Fibroblast of villous mesenchyme (primary cell): ENCODE measurements at places on chromosomes 5 and 9.

DNA sequence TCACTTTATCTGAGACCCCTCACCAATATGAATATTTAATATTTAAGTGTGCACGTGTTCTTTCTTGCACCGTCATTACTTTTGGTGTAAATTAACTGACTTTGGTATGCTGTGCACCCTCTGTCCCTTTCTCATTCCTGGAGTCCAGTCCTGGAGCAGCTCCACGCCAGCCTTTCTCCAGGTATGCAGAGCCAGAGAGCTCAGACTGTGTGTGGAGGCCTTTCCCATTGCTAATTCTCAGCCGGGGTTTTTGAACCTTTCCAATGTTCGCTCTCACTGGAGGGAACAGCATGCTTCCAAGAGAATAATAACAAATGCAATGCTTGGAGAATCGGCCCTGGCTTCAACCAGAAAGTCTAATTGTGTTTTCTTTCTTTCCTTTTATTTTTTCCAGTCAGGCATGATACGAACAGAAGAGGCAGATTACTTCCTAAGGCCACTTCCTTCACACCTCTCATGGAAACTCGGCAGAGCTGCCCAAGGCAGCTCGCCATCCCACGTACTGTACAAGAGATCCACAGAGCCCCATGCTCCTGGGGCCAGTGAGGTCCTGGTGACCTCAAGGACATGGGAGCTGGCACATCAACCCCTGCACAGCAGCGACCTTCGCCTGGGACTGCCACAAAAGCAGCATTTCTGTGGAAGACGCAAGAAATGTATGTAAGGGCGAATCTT, 41.7 kb downstream of the ADAMTS16 start:
- DNase-seq = no peak

- no peak for DNase-seq
Measured at GRCh38 chr9:104374711-104375110, 129.4 kb upstream of the OR13F1 start.

GRCh38 chr5:116484645-116485044, 90.0 kb downstream of the SEMA6A start:
- DNase-seq = no peak

- DNase-seq = peak; percentile 96
Measured at GRCh38 chr9:98983295-98984268, 39.9 kb downstream of the COL15A1 start.

DNA sequence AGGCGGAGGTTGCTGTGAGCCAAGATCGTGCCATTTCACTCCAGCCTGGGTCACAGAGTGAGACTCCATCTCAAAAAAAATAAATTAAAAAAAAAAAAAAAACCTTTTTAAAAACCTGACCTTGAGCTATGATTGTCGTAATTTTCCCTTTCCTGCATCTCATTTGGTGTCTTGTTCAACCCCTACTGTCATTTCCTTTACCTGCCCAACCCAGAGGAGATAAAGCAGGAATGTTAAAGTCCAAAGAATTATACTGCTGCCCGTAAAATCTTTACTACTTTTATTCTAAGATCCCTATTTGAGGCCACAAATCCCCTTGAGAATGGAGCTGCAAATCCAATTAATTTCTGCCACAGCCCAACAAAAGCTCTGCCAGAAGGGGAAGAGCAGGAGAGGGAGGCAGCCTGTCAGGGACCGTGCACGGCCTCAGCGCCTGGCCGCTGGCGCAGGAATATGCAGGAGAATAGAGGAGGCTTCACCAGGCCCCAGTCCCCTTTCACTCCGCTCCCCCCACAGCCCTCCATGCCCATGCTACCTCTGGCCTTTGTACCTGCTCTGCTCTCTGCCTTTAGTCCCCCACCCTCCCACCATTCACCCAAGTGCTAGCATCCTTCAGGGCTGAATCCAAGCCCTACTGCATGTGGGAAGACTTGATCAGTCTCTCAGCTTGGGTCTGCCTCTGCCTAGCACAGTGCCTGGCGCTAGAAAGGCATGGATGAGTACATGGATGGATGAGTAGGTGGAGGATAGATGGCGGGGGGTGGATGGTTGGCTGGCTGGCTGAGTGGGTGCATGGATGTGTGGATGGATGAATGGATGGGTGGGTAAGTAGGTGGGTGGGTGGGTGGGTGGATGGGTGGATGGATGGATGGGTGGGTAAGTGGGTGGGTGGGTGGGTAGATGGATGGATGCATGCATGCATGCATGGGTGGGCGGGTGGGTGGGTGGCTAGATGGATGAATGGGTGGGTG, 99.8 kb upstream of the SARDH start:
- no peak for DNase-seq

- DNase-seq = no peak
Measured at GRCh38 chr9:69297300-69297980, 27.6 kb upstream of the ENTREP1 start.

- no peak for DNase-seq
Measured at GRCh38 chr9:14881006-14881405, 29.2 kb downstream of the FREM1 start.

DNA sequence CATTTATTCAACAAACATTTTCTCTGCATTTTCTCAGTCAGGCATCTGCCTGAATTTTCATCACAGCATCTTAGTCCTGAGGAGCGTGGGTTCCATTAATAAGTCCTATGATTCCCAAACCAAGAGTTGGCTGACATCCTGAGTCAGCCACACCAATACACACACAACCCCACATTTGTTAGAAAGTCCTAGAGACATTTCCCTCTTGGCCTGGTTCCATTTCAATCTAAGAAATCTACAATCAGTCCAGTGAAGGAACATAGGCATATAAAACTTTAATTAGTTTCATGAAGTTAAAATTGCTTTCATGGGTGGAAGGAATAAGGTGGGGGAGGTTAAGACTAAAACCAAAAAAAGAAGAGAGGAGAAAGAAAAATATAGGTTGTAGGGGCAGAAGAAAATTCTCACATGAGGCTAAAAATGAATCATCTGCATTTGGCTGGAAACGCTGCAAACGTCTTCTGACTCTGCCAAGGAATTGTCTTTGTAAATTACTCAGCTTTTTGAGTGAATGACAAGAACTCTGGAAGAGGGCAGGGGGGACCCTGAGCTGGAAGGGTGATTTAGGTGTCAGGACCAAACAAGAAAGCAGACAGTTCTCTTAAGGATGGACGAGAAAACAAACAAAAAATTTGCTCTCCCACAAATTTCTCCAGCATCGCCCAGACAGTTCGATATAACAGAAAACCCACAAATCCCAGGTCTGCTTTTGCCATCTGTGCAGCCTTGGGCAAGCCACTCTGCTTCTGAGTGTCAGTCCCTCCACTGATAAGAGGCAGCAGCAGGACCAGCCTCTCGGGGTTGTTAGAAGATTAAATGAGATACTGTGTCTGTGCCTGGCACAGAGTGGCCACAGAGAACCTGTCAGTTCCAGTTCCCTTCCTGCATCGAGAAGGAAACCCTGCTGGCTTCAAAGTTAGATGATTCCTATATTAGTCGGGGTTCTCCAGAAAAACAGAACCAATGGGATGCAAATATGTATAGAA, 289.7 kb downstream of the CDK5RAP2 start:
- DNase-seq = no peak

- no peak for DNase-seq
Measured at GRCh38 chr9:110707419-110707818, 38.8 kb downstream of the MUSK start.

GRCh38 chr5:87042554-87042953, 225.1 kb upstream of the RASA1 start:
- no peak for DNase-seq

- no peak for DNase-seq
Measured at GRCh38 chr9:35517131-35517530, 27.2 kb downstream of the RUSC2 start.
